ENCODE measurements at places on chromosomes 3 and 15.

DNA sequence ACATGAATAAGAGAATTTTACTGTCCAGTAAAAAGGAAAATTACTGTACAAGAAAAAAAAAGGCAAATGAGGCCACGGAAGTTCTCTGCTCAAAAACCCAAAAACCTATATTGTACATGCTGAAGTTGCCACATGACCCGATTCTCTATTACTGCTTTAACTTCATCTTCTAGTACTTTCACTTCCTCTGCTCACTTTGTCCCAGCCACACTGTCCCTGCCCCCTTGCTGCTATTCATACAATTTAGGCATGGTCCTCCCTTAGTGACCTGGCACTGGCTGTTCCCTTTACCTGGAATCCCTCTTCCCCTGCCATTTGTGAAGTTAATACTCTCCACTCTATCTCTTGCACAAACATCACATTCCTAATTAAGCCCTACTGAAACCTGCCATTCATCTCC lies 457.4 kb downstream of the MAGI1 start:
- H3K36me3 ChIP-seq, result no peaks in the 10 kb centered on the region
- H3K4me3 ChIP-seq, result no peak overlapping the region
- no peaks in the 10 kb centered on the region for H3K27me3 ChIP-seq
- no peak overlapping the region for H3K27ac ChIP-seq
- no peak for DNase-seq

DNA sequence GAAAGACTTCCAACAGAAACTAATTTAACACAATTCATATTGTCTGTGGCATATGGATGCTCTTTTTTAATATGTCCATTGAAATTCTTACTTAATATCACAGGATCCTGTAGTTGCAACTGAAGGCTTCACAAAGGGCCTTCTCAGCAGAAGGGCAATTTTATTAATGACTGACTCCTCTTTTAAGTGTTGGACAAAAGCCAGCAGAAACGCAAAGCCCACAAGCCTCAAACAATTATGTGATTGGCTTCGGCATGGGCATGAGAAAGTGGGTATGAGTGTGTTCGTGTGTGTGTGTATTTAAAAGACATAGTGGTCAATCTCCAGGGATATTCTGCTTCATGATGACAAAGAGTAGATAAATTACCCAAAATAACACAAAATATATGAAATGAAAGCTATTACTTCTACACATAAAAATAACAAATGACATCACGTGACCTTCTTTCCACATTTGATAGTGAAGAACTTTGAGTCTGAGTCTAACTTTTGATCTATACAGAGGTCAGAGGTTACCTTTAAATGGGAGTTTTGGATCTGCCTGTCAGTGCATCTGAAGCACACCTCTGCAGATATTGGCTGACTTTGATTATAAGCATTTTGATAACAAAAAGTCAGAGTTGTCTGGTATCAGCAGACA lies 496.9 kb downstream of the CADM2 start:
- no peak overlapping the region for H3K4me3 ChIP-seq
- no peak for DNase-seq
- no peak overlapping the region for H3K27ac ChIP-seq
- no peaks in the 10 kb centered on the region for H3K4me1 ChIP-seq
- H3K36me3 ChIP-seq, result no peaks in the 10 kb centered on the region

GRCh38 chr15:98778263-98778959 lies 130.1 kb downstream of the IGF1R start:
- H3K36me3 ChIP-seq, result no peaks in the 10 kb centered on the region
- peaks cover 27% of the 10 kb centered on the region for H3K4me1 ChIP-seq
- no peaks in the 10 kb centered on the region for H3K27me3 ChIP-seq
- no peak overlapping the region for H3K4me3 ChIP-seq

DNA sequence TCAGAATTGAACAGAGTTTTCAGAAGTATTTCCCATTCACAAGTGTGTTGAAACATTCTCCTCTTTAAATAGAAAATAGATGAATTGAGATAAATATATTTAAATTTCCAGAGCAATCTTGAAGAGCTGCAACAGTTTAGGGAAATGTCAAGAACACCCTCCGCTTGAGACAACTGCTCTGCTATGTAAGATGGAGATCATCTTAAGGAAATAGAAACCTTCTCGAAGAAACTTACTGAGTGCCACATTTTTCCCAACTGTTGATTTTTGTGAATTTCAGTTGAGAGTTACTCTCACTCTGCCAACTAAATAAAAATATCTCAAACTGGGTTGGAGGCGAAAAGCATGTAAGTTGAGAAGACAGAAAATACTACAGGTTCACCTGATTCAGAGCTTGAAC lies 78.0 kb downstream of the SUCLG2 start:
- H3K27me3 ChIP-seq, result no peaks in the 10 kb centered on the region
- peaks cover 11% of the 10 kb centered on the region for H3K36me3 ChIP-seq
- DNase-seq, result no peak
- H3K4me1 ChIP-seq, result peaks cover 15% of the 10 kb centered on the region
- H3K4me3 ChIP-seq, result no peak overlapping the region

DNA sequence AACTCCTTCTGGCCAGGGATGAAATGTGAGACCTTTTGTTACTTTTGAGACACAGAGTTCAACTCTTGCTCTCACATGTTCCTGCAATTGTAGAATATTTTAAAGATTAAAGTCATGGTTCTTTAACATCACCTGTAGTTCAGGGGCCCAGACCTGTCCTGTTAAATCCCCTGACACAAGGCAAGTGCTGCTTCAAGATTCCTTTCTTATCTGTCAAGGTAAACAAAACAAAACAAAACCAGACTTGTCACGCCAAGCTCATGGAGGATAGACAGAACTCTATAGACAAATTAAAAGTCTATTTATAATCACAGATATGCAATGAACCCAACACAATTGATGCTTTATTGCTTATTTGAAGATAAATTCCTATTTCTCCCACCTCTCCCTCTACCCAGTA lies 48.6 kb upstream of the NEDD4 start:
- H3K4me1 ChIP-seq, result peaks cover 33% of the 10 kb centered on the region
- H3K27ac ChIP-seq, result peak overlapping the region; percentile 78
- no peak for DNase-seq
- H3K36me3 ChIP-seq, result peaks cover 7% of the 10 kb centered on the region
- H3K4me3 ChIP-seq, result peak overlapping the region; percentile 77

GRCh38 chr3:159882790-159883779 lies 105.5 kb upstream of the IL12A start:
- H3K36me3 ChIP-seq, result no peaks in the 10 kb centered on the region
- H3K27me3 ChIP-seq, result peaks cover 6% of the 10 kb centered on the region
- H3K4me3 ChIP-seq, result no peak overlapping the region
- H3K27ac ChIP-seq, result no peak overlapping the region
- no peaks in the 10 kb centered on the region for H3K4me1 ChIP-seq

- no peaks in the 10 kb centered on the region for H3K36me3 ChIP-seq
- H3K27me3 ChIP-seq, result peaks cover 2% of the 10 kb centered on the region
- H3K4me3 ChIP-seq, result no peak overlapping the region
- H3K4me1 ChIP-seq, result peaks cover 27% of the 10 kb centered on the region
- no peak for DNase-seq
- no peak overlapping the region for H3K27ac ChIP-seq
These were observed 74.0 kb downstream of the SSR3 start for GRCh38 chr3:156480949-156481348.

GRCh38 chr3:42290966-42291714 lies 25.2 kb upstream of the CCK start:
- no peak overlapping the region for H3K27ac ChIP-seq
- no peaks in the 10 kb centered on the region for H3K36me3 ChIP-seq
- no peak for DNase-seq
- no peaks in the 10 kb centered on the region for H3K4me1 ChIP-seq
- H3K4me3 ChIP-seq, result no peak overlapping the region
- peaks cover 16% of the 10 kb centered on the region for H3K27me3 ChIP-seq

GRCh38 chr3:182523836-182524235 lies 269.5 kb upstream of the ATP11B start:
- H3K27me3 ChIP-seq, result no peaks in the 10 kb centered on the region
- no peaks in the 10 kb centered on the region for H3K4me1 ChIP-seq
- H3K36me3 ChIP-seq, result no peaks in the 10 kb centered on the region

- H3K27ac ChIP-seq, result no peak overlapping the region
- no peaks in the 10 kb centered on the region for H3K36me3 ChIP-seq
- H3K27me3 ChIP-seq, result no peaks in the 10 kb centered on the region
- DNase-seq, result no peak
- H3K4me3 ChIP-seq, result no peak overlapping the region
These were observed 107.1 kb downstream of the PLD1 start for GRCh38 chr3:171703144-171703543.

DNA sequence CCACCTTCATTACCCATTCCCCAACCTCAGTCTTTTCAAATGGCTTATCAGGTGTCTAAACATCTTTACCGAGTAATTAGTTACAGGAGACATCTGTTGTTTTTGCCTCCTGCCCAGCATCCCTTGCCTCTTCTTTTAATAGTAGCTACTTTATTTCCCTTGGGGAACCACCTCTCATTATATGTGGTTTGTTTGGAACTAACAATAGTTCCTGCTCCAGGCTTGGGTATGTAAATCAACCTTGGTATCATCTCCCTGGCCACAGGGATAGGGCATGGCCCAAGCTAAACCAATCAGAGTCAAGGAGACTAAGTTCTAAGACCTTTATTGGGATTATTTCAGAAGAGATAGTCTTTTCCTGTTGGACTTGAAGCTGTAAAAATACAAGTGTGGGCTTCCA lies 76.6 kb downstream of the ETV5 start:
- no peaks in the 10 kb centered on the region for H3K4me1 ChIP-seq
- no peaks in the 10 kb centered on the region for H3K36me3 ChIP-seq
- peaks cover 13% of the 10 kb centered on the region for H3K27me3 ChIP-seq
- H3K27ac ChIP-seq, result no peak overlapping the region
- DNase-seq, result no peak
- H3K4me3 ChIP-seq, result no peak overlapping the region

GRCh38 chr3:16132190-16132589 lies 42.3 kb upstream of the GALNT15 start:
- H3K27ac ChIP-seq, result no peak overlapping the region
- H3K4me3 ChIP-seq, result no peak overlapping the region

DNA sequence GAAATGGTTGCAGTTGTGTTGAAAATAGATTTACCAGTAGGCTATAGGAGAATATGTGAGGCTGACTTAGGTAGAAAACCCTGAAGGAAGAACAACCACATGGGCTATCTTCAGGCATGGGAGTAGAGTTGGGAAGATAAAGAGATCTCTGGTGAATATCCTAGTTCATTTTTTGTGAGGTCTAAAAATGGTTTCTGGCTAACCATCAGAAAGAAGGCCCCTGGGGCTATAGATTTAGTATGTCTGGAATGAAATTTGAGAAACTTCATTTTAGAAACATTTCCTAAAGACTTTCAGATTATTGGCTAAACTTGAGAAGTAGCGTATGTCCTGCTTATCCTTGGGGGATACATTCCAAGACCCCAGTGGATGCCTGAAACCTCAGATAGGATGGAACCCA lies 148.2 kb downstream of the NAALADL2 start:
- DNase-seq, result no peak
- H3K4me3 ChIP-seq, result no peak overlapping the region
- no peaks in the 10 kb centered on the region for H3K27me3 ChIP-seq
- no peaks in the 10 kb centered on the region for H3K4me1 ChIP-seq

GRCh38 chr3:12158387-12159226 lies at the start of gene TIMP4:
TSS of gene TIMP4 (minus strand) at chr3:12158912. CDS start at chr3:12158840, 72 bp downstream.
- peaks cover 21% of the 10 kb centered on the region for H3K27me3 ChIP-seq
- DNase-seq, result no peak
- H3K27ac ChIP-seq, result no peak within 1 kb of the TSS
- no peaks in the 10 kb centered on the region for H3K36me3 ChIP-seq

DNA sequence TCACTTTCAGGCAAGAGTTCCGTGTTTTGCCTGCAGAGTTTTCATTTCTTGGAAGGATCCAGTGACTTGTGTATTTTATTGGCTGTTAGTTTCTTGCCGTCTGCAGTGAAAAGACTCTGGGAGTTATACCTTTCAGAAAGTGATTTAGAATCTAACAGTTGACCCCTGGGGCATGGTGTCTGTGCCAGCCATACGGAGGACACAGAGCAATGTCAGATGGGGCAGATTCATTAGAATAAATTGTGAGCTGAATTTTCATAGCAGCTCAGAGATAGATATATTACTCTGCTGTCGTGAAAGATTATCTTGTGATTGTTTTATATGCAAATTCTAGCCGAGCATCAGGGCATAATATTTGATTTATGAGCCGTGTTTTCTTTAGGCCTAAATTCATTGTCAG lies 131.6 kb downstream of the SV2B start:
- H3K36me3 ChIP-seq, result no peaks in the 10 kb centered on the region
- H3K4me3 ChIP-seq, result no peak overlapping the region
- peaks cover 31% of the 10 kb centered on the region for H3K27me3 ChIP-seq
- no peak overlapping the region for H3K27ac ChIP-seq

GRCh38 chr3:147572970-147573340 lies 163.8 kb downstream of the ZIC1 start:
- H3K27ac ChIP-seq, result no peak overlapping the region
- H3K4me3 ChIP-seq, result no peak overlapping the region
- no peaks in the 10 kb centered on the region for H3K27me3 ChIP-seq
- no peaks in the 10 kb centered on the region for H3K4me1 ChIP-seq
- DNase-seq, result no peak
- H3K36me3 ChIP-seq, result no peaks in the 10 kb centered on the region

DNA sequence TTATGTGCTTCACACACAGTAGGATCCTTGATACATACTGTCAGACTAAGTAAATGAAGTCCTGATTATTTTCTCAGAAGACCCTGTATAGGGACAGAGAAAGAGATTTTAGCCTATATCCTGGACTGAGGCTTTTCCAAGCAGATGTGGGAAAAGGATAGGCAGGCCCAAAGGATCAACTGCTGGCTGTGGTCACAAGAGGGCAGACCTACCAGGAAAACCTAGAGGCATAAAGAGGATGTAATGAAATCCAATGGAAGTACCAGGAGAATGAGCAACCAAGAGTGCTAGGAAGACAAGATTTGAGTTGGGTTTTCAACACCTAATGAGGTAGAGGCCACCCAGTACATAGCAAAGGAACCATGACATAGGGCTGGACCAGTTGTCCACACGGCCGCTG lies 23.1 kb downstream of the DCLK3 start:
- no peak overlapping the region for H3K4me3 ChIP-seq
- H3K27me3 ChIP-seq, result peaks cover 18% of the 10 kb centered on the region
- no peak overlapping the region for H3K27ac ChIP-seq
- no peaks in the 10 kb centered on the region for H3K36me3 ChIP-seq
- no peaks in the 10 kb centered on the region for H3K4me1 ChIP-seq

- no peaks in the 10 kb centered on the region for H3K36me3 ChIP-seq
- no peak overlapping the region for H3K4me3 ChIP-seq
- peaks cover 6% of the 10 kb centered on the region for H3K27me3 ChIP-seq
- DNase-seq, result no peak
- no peaks in the 10 kb centered on the region for H3K4me1 ChIP-seq
These were observed 205.9 kb upstream of the MDFIC2 start for GRCh38 chr3:70518356-70518755.

GRCh38 chr3:90102146-90102545 lies 994.7 kb downstream of the EPHA3 start:
- no peak overlapping the region for H3K27ac ChIP-seq
- no peak overlapping the region for H3K4me3 ChIP-seq
- H3K36me3 ChIP-seq, result no peaks in the 10 kb centered on the region
- H3K27me3 ChIP-seq, result no peaks in the 10 kb centered on the region
- DNase-seq, result no peak

DNA sequence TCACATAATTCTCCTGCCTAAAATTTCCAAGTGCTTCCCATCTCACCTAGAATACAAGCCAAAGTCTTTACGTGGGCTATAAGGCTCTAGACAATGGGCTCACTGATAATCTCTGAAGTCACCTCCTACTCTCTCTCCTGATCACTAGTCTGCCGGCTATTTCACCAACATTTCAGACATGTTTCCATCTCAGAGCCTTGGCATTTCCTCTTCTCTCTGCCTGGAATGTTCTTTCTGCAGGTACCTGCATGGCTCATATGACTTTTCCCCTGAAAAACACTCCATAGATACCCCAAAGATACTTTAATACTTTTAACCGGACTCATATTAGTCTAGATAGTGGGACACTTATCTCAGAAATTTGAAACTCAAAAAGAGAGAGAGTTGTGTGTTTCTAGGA lies 32.7 kb downstream of the CD200 start:
- peaks cover 6% of the 10 kb centered on the region for H3K27me3 ChIP-seq
- H3K4me1 ChIP-seq, result no peaks in the 10 kb centered on the region
- H3K36me3 ChIP-seq, result no peaks in the 10 kb centered on the region
- no peak for DNase-seq
- no peak overlapping the region for H3K4me3 ChIP-seq
